ENCODE measurements at places on chromosomes 16 and 17.
A peak's percentile ranks its signal among the peaks of the same experiment; 100 is the strongest.

DNA sequence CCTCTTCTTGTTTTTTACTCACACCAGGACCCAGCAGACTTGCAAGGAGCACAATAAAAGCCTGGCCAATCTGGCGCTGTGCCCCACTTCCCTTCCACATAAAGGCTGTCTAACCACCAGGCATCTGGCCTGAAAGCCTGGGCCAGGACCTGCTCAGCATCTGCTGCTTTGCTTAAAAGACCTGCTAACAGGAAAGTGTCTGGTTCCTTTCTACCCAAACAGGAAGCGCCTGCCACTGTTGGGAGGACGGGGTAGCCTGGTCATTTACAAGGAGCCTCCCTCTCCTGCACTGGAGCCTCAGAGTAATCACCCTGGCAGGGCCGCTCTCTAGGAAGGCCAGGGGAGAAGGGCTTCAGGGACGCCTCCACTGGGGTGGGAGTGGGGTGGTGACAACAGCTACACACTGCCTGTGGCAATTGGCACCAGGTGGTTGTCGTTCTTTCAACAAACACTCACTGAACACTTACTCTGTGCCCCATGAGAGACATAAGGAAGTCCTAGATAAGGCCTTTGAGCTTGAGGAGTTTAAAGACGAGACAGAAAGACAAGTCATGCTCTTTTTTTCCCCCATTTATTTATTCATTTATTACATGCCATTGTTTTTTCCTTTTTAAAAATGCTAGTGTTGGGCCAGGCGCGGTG is 6.3 kb upstream of the MMP28 start:
- DNase-seq, result no peak

DNA sequence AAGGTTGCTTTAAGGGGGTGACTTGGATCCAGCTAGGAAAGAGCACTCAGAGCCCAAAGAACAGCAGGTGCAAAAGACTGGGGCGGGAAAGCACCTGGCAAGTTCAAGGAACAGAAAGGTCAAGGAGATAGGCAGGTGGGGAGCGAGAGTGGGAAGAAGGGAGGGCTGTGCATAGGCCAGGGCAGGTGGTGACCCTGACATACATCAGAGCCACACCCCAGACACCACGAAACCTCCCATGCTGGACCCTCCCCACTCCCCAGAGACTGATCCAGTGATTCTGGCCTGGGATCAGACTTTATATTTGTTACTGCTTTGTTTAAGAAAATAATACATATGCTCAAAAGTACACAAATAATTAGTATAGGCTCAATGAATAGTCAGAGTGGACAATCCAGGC is 48.5 kb upstream of the RBFOX3 start:
- no peak for DNase-seq

DNA sequence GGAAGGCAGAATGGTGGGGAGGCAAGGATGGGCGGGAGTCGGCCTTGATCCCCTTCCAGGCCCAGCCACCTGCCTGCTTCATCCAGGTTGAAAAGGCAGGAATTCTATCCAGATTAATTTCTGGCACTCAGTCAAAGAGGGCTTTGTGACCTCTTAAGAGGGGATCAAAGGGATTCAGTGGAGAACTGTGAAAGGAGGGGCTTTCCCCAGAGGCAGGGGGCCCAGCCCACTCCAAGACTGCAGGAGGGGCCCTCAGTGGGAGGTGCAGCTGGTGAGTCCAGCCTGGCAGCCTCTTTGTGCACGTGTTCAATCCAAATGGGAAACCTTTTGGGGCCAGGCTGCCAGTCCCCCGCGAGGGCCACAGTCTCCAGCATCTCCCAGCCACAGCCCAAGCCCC is 148.5 kb upstream of the PLCG2 start:
- no peak for DNase-seq

DNA sequence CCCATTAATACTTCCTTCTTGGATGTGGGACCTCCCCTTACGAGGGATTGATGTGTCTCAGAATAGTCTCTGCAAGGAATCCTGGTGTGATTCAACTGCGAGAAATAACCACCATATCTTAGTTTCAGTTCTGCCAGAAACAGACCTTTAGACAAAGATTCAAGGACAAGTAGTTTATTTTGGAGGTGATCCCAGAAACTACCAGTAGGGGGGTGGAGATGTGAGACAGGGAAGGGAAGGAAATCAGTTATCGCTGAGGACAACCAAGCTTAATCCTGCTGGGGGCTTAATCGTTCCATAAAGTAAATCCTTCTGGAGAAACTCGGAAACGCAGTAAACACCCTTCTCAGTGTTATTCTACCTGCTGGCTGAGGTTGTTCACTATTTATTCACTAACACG is 5.0 kb upstream of the SDR42E1 start:
- no peak for DNase-seq

GRCh38 chr17:44865231-44865660 is 17.6 kb downstream of the HIGD1B start:
- peak; percentile 58 for DNase-seq

- DNase-seq, result no peak
Observed at GRCh38 chr16:88673716-88674379, 11.0 kb upstream of the MVD start.

- DNase-seq, result no peak
Observed at GRCh38 chr16:15782573-15783365, 74.1 kb downstream of the MYH11 start.
